ENCODE measurements at places on chromosomes 12 and 14.

- DNase-seq = no peak
Observed at GRCh38 chr12:27462851-27463250, 16.3 kb downstream of the SMCO2 start.

- DNase-seq = no peak
Observed at GRCh38 chr12:51522696-51523095, 68.3 kb upstream of the SCN8A start.

- no peak for DNase-seq
Observed at GRCh38 chr12:92036771-92037453, 108.7 kb downstream of the BTG1 start.

DNA sequence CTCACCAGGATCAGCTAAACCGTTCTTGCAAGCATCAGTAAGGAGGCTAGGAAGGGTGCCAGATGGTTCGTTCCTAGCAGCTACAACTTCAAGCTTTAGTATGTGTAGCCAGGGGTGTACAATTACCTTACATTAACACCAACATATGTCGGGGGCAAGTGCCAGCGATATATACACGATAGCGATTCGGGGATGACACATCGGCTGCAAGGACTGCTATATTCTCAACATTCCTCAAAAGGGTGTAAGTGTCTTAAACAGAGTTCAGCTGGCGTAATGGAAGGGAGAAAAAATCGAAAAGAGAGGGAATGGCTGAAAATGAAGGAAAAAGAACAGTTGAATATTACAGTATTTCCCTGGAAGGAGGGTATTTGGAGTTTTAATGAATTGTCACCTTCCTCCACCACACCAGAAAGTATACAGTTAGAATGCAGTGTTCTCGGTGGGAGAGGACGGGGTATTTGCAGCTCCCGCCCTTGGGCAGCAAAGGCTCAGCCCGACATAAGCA is 545 bp downstream of the LIMA1 start:
- DNase-seq = no peak

GRCh38 chr14:53793790-53794505 is 162.7 kb downstream of the BMP4 start:
- no peak for DNase-seq

Data from pulmonary artery endothelial cell (primary cell).